ENCODE measurements at places on chromosomes 3 and 15. TPM values are rescaled to one million over a fixed set of nuclear protein-coding genes. Genes with fewer than 3 reads are reported as not detected.

ITIH3 gene
- total RNA-seq, result not detected

DNA sequence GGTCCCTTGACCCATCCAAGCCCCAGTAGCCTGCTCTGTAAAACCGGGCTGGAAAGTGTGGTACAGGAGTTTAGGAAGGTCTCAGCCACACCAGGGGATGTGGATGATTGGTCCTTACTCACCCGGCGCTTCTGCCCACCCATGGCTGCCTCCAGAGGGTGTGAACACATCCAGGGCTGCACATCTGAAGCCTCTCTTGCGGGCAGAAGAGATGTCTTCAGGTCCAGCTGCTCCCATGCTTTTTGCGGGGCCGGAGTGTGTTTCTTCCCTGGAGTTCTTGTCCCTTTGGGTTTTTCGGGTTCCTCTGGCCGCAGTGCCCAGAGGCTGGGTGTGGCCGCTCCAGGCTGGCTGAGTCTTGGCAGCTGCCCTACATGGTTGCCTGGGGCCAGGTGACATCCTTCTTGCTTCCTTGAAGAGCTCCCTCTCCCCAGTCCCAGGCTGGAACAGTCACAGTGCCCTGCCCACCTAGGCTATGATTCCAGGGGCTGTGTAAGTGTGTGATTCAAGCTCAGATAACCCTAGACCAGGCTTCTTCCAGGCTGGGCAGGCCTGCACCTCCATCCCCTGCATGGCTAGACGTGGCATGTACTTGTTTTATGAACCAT is 33.9 kb downstream of the HDAC11 start:
- no peak overlapping the region for H3K4me3 ChIP-seq
- H3K27ac ChIP-seq, result no peak overlapping the region
- H3K4me1 ChIP-seq, result no peaks in the 10 kb centered on the region
- no peaks in the 10 kb centered on the region for H3K36me3 ChIP-seq

- no peak overlapping the region for H3K27ac ChIP-seq
- peaks cover 14% of the 10 kb centered on the region for H3K4me1 ChIP-seq
- DNase-seq, result no peak
Observed at GRCh38 chr15:63587527-63587926, 9.7 kb upstream of the FBXL22 start.

CCR3 gene
- total RNA-seq, result 0.37 TPM

DNA sequence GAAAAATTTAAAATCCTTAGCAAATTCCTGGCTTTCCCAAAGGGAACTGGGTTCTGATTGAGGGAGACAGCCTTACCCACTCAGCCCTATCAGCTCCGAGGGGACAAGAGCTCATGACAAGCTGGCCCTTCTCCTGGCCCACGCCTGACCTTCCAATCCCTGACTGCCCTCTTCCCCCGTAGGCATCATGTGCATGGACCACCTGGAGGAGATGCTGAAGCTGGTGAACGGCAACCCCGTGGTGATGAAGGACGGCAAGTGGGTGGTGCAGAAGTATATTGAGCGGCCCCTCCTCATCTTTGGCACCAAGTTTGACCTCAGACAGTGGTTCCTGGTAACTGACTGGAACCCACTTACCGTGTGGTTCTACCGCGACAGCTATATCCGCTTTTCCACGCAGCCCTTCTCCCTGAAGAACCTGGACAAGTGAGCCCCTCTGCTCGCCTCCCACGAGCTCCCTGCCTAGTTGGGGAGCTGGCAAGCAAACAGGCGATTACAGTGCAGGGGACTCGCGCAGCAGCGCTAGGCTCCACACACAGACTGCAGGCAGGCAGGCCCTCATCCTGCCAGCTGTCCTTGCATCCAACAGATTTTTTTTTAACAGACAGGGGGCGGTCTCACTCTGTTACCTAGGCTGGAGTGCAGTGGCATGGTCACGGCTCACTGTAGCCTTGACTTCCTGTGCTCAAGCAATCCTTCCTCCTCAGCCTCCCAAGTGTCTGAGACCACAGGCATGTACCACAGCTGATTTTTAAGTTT is 16.8 kb downstream of the RPUSD3 start:
- H3K27ac ChIP-seq, result peak overlapping the region; percentile 43
- H3K4me3 ChIP-seq, result no peak overlapping the region
- H3K27me3 ChIP-seq, result no peaks in the 10 kb centered on the region
- H3K4me1 ChIP-seq, result peaks cover 14% of the 10 kb centered on the region
- DNase-seq, result peak; percentile 56

PCSK6 gene
- 0.76 TPM for total RNA-seq

GRCh38 chr15:88232771-88233201 is 23.8 kb downstream of the NTRK3 start:
- no peaks in the 10 kb centered on the region for H3K4me1 ChIP-seq
- no peaks in the 10 kb centered on the region for H3K36me3 ChIP-seq
- H3K27me3 ChIP-seq, result peaks cover 3% of the 10 kb centered on the region
- H3K27ac ChIP-seq, result no peak overlapping the region

DNA sequence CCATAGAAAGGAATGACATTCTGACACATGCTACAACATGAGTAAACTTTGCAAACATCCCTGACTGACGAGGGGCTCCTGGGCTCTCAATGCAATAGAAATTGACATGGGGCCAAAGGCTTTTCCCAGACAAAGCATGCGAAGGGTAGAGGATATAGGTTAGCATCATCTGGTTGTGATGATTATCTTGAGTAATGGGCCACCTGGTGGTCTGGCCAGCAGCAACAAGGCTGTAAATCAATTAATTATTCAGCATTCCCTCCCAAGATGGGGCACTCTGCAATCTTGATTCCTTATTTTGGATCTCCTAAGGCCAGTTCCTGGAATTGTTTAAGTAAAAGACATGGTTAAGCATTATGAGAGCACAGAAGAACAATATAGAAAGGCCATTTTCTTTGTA is 99.2 kb downstream of the AGBL1 start:
- H3K27ac ChIP-seq, result no peak overlapping the region
- no peak for DNase-seq
- no peaks in the 10 kb centered on the region for H3K4me1 ChIP-seq
- peaks cover 7% of the 10 kb centered on the region for H3K27me3 ChIP-seq
- H3K4me3 ChIP-seq, result no peak overlapping the region
- no peaks in the 10 kb centered on the region for H3K36me3 ChIP-seq

GRCh38 chr3:195760345-195761122 is 39.8 kb downstream of the MUC20 start:
- H3K27me3 ChIP-seq, result peaks cover 44% of the 10 kb centered on the region
- no peaks in the 10 kb centered on the region for H3K36me3 ChIP-seq
- H3K4me1 ChIP-seq, result peaks cover 16% of the 10 kb centered on the region

DNA sequence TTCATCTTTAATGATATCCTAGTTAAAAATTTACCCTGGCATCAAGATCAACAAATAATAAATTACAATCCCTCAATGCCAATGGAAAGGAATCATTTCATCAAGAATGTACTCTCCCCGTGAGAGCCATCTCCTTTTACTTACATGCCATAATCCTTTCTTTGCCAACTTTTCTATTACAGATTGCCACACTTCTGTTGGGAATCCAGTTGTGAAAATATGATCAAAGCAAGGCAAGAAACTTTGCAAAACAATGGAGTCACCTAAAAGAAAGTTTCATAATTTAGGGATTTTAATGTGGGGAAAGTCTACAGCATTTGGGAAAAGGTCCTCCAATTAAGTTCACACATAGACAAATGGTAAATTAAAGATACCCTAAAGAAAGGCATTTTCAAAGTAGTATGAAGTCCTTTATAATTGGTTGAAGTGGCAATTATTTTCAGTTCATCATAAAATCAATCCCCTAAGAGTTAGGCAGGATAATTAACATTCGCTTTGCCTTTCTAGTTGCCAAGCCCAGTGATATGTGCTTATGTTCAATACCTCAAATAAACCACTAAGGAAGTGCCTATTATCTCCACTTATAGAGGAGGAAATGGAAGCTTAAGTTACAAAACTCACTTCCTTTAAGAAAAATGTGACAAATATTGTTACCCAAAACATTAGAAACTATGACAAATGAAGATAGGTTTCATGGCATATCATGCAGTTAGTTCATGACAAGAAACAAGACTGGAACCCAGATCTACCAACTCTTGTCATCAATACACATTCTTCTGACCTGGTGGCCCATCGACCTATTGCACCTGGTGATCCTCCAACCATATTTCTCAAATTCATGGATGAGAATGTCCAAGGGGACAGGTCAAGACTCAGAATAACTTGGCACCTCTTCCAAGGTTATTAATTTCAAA is 49.1 kb downstream of the TRANK1 start:
- H3K36me3 ChIP-seq, result peaks cover 93% of the 10 kb centered on the region
- peaks cover 46% of the 10 kb centered on the region for H3K4me1 ChIP-seq
- no peak for DNase-seq
- H3K27me3 ChIP-seq, result no peaks in the 10 kb centered on the region

DNA sequence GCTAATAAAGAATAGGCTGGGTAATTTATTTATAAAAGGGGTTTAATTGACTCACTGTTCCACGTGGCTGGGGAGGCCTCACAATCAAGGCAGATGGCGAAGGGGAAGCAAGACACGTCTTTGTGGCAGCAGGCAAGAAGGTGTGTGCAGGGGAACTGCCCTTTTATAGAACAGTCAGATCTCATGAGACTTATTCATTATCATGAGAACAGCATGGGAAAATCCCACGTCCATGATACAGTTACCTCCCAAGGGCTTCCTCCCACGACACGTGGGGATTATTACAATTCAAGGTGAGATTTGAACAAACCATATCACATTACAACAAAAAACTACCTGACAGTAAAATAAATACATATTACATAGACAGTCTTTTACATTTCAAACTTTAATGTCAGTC is 414.9 kb downstream of the NAALADL2 start:
- H3K36me3 ChIP-seq, result no peaks in the 10 kb centered on the region
- no peak overlapping the region for H3K4me3 ChIP-seq
- H3K4me1 ChIP-seq, result no peaks in the 10 kb centered on the region
- no peak overlapping the region for H3K27ac ChIP-seq

XIRP1 gene
- not detected for total RNA-seq
